ENCODE measurements at places on chromosomes 11 and 22. TPM values are rescaled to one million over a fixed set of nuclear protein-coding genes. Genes with fewer than 3 reads are reported as not detected.

DNA sequence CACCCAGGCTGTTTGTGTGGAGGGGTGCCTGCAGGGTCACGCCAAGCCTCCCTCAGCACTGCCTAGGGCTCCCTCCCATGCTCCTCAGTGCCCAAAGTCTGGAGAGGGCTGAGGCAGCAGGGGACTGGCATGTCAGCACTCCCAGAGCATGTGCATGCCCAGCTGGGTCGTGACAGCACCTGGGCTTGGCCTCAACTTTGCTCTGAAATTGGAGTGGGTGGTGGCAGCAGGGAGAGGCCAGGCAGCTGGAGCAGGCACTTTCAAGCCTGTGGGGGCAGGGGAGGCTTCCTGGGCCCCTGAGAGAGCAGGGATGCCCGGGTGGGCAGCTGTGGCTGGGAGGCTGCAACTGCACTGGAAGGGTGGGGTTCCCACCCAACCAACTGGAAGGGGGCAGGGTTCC lies 35.6 kb upstream of the DDX10 start:
- DNase-seq = no peak

DNA sequence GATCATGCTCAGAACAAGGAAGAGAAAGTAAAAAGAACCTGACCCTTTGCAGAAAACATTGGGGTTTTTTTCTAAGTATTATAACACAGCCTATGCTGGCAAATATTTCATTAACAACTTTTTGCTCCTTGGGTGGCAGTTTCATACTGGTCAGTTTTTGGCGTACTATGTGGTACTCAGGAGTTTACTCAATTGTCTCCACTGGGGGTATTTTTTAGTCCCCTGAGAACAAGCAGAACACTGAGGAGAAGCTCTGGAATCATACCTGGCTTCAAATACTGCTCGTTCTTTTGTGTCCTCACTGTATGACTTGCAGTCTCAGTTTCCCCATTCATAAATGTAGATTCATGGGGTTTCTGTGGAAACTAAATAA lies 90.4 kb downstream of the SERGEF start:
- DNase-seq = no peak

DNA sequence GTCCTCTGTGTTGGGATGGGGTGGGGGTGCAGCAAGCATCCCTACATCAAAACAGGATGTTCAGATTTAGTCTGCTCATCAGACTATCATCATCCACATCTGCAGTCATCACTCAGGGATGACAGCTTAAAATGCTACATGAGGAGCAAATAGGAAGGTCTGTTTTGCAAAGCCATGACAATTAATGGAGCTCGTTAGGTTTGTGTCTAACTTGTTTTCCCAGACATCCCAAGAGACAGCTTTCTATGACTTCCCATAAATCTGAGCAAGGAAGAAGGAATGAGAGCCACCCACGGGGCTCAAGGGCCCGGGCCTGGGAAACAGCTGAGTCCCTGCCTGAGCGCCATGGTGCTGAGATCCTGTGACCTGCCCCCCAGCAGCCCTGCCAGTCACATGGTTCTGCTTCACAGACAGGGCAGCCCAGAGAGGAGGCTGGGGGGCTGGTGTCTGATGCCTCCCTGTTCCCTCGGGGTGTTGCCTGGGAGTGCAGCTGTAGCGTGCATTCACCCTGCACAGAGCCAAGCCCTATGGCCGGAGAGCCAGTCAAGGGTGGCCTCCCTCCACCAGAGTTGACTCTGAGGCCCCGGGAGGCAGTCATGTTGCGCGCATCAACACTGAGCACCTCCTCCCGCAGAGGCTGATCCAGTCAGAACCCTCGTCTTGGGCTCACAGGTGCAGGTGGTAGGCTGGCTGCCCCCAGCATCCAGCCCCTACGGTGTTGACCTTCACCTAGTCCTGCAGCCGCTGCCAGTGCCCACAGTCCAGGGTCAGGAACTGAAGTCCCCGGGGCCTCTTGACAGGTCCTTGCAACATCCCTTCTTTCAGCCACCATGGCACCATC lies 12.1 kb downstream of the DERL3 start:
- no peak for DNase-seq

Gene RAB3IL1
- 1.3 TPM for total RNA-seq

Gene GVQW3
- 14.8 TPM for total RNA-seq

GRCh38 chr11:94774345-94774744 lies 6.2 kb downstream of the AMOTL1 start:
- DNase-seq = no peak

DNA sequence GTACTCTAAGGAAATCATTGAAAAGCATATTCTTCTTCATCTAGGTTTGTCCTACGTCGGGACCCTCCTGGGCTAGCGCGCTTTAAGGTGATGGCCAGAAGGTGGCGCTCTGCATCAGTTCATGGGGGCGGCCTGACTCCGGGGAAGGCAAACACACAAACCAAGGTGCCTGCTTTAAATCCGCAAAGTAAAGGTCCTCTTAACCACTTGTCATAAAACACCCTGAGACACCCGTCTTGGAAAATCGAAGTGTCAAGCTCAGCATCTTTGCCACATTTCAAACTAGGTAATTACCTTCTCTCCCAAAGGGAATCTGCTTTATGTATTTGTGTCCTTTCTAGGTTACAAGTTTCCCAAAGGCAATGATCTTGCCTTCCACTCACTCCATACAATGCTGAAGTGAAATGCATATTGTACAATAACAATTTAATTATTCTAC lies 33.9 kb downstream of the LMO2 start:
- DNase-seq = peak; percentile 88

- DNase-seq = no peak
Measured at GRCh38 chr11:61369372-61370348, 7.5 kb downstream of the TMEM138 start.

Gene C11orf87
- total RNA-seq = 0.27 TPM

GRCh38 chr22:36244522-36245391 lies 5.4 kb upstream of the APOL2 start:
- no peak for DNase-seq

DNA sequence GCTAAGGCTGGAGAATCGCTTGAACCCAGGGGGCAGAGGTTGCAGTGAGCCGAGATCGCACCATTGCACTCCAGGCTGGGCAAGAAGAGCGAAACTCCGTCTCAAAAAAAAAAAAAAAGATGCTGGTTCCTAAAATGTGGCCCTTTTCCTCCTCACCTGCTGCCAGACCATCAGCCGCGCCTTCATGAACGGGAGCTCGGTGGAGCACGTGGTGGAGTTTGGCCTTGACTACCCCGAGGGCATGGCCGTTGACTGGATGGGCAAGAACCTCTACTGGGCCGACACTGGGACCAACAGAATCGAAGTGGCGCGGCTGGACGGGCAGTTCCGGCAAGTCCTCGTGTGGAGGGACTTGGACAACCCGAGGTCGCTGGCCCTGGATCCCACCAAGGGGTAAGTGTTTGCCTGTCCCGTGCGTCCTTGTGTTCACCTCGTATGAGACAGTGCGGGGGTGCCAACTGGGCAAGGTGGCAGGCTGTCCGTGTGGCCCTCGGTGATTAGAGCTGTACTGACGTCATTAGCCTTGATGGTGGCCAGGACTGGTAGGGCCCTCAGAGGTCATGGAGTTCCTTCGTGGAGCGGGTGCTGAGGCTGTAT lies 50.7 kb upstream of the PPP6R3 start:
- DNase-seq = no peak

DNA sequence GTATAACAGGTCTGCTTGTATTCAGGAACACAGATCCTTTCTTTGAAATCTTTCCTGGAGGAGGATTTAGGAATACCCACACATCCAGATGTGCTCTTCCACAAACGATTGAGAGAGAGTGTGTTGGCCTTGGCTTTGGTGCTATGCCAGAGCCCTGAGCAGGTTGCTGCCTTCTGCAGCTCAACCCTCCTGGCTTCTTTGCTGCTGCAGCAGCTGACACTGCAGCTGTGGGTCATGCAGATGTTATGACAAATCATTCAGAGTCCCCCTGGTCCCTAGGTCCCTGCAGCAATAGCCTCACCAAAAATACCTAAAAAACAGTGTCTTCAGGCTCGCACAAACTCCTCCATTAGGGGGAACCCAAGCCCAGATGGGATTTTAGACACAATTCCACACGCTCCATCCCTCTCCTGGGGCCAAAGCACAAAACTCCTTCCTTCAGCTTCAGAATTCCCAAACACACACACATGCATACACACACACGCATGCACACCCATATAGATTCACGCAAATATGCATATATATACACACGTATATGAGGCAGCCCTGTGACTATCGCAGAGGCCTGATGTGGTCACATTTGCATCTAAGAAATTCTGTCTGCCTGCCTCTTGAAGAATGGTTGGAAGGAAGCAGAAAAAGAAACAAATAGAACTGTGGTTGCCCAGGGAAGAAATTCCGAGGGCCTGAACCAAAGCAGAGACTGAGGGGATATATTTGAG lies 35.4 kb downstream of the SLN start:
- DNase-seq = no peak

Gene ABCC8
- total RNA-seq = 5.7 TPM

Gene KREMEN1
- total RNA-seq = 20.5 TPM

GRCh38 chr11:32852207-32852606 lies 22.5 kb downstream of the PRRG4 start:
- DNase-seq = no peak
